ENCODE measurements at places on chromosomes 7 and 10. TPM values are rescaled to one million over a fixed set of nuclear protein-coding genes. Genes with fewer than 3 reads are reported as not detected.
A peak's percentile ranks its signal among the peaks of the same experiment; 100 is the strongest.

DNA sequence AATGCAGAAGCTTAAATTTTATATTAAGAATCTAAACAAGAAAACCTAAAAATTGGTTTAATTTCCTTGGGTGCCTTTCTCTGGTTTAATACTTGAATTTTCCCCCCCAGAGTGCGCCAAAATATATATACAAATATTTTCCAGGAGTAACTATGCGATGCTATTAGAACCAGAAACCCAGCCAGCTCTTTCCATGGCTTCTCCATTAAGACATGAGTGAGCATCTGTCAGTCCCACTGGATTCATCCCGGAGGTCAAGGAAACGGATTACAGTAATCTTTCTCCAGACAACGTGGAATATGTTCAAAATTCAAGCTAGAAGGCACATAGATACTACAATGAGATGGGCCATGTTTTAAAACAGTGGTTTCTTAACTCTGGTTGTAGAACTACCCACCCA is 148.8 kb downstream of the TAX1BP1 start:
- no peak for DNase-seq

DNA sequence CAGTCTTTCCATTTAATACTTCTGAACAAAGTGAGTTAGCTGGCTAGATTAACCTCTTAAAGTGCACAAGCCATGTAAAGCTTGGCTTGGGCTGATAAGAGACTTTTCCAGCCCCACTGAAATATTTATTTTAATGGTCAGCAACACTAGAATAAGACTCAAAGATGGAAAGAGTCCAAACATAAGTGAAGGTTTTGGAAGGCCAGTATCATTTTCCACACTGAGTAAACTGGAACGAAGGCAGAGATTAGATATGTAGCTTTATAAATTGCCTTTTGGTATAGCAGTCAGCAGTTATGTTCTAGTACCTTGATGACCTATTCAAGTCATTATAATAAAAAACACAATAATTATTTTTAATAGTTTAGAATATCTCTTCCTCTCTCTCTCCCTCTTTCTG is 102.2 kb downstream of the HDAC9 start:
- DNase-seq = no peak

DNA sequence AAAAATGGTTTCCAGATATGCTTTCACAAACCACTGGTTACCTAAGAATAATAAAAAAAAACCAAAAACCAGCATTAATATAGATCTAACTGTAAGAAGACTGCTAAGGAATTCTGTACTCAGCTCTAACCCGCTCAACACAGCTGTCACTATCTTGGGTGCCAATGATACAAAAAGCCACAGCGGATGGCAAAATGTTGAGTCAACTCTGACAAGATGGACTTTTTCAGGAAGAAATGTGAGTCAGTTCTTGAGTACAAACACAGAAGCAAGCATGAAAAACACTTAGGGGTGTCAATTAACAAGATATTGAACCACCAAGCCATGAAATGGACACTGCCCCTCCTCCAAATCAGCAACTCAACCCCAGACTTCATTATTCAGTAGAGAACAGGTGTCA is 55.0 kb downstream of the CTTNBP2 start:
- DNase-seq = no peak

DNA sequence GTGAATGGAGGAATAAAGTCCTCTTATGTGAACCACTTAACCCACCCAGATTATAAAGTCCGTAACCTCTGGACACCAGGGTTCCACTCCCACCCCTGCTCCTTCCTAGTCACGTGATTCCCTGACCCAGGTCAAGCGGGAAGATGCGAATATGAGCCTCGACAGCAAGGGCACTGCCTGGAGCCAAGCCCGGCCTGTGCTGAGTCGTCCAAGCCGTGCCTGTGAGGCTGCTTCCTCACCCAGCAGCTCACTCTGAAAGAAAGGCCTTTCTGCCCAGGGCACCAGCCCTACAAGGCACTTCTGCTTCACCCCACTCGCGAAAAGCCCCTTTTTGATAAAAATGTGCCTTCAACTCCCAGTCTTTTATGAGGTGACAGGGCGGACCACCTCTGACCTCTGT is 85.8 kb downstream of the CYTH3 start:
- no peak for DNase-seq

- no peak for DNase-seq
These were observed 11.3 kb downstream of the DMBT1 start for GRCh38 chr10:122571892-122572291.

- peak; percentile 82 for DNase-seq
These were observed 44.5 kb downstream of the ICA1 start for GRCh38 chr7:8217200-8218068.

DNA sequence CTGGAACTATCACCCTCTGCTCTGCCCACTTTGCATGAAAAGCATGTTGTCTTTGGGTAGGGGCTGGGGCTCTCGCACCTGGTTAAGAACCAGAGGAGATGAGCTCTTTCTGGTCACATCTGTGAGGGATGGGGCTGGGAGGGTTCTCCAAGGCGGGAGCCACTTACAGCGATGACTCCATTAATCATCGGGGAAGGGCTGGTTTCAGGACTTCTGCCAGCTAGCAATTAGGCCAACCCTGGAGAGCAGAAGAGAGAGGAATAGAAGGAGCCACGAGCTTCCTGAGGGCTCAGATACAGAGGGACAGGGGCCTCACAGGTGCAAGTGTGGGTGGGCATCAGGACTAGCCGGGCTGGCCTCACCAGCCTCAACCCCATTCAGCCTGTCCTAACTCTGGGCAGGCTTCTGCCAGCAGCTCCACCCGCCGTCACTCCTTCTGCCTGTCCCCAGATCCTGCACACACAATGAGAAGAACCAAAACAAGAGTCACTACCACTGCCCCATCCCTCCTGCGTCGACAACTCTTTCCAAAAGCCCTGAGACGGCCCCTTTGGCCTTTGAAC is 8.4 kb downstream of the AQP1 start:
- no peak for DNase-seq

The TACC2 gene
- 93.1 TPM for polyA plus RNA-seq

The SPACDR gene
- polyA plus RNA-seq = 3.5 TPM

The PIP gene
- not detected for polyA plus RNA-seq

The ZCWPW1 gene
- 6.2 TPM for polyA plus RNA-seq
